Stimulated activated CD4-positive, alpha-beta T cell treated with anti-CD3 and anti-CD28 coated beads, Interleukin-1b, Interleukin-23, amount 100 ng/mL, for 1 hour (primary cell): ENCODE measurements at places on chromosomes 11 and 22.

GRCh38 chr11:95086151-95086550 lies 3.5 kb upstream of the ENDOD1 start:
- DNase-seq = no peak

DNA sequence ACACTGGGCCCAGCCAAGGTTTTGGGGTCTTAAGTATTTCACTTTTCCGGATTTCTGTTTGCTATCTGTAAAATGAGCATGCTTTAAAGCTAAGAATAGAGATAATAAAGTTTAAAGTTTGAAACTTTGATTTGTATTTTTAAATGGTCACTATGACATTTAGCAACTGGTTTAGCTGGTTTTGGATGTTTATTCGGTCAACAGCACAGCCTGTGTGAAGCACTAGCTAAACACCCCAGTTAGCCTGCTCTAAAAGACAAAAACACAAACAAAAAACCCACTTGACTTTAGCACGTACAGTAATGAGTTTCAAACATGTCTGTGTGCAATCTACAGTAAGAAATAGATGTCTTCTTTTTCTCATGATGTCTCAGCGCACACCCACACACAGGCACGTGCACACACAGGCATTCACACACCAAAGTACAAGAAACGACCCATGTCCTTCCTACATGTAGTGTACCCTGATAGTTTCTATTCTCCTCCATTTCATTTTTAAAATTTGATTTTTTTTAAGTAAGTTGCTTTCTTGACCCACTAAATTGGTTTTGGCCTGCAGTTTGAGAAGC lies 29.4 kb downstream of the SLC1A2 start:
- DNase-seq = no peak

DNA sequence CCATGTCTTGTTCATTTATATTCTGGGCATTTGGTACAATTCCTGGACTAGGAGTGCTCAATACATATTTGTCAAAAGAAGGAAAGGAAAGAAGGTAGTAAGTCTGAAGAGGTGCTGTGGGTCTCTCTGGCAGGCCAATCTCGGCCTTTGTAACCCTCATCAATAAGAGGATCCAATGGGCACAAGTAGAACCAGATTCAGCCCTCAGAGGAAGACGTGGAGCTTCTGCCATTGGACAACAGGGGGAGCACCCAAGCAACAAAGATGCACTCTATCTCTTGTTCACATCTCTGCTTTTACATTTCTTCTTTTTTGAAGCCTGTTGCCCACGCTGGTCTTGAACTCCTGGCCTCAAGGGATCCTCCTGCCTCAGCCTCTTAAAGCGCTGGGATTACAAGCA lies 2.2 kb upstream of the VPS11 start:
- no peak for DNase-seq

GRCh38 chr11:79744941-79745340 lies 304.1 kb upstream of the TENM4 start:
- no peak for DNase-seq

DNA sequence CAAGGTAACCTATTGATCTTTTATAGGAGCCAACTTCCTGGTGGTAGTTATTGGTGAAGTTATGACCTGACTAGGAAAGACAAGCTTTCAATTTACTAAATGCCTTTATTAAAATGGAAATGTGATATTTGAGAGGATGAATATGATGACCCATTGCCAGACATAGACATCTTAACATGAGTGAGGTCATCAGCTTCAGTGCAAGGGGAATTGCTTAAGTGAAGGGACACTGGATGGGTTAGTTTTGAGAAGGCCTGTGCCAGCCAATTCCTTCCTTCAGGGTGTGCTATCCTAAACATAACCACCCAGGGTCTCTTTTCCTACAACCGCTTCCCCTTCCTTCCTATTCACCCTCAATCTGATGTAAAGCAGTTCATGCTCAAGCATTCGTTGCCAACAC lies 21.5 kb downstream of the NAV2 start:
- DNase-seq = no peak

- no peak for DNase-seq
Measured at GRCh38 chr11:61152816-61153592, 8.2 kb downstream of the VPS37C start.

- no peak for DNase-seq
Measured at GRCh38 chr22:45136594-45136993, 27.1 kb upstream of the NUP50 start.

DNA sequence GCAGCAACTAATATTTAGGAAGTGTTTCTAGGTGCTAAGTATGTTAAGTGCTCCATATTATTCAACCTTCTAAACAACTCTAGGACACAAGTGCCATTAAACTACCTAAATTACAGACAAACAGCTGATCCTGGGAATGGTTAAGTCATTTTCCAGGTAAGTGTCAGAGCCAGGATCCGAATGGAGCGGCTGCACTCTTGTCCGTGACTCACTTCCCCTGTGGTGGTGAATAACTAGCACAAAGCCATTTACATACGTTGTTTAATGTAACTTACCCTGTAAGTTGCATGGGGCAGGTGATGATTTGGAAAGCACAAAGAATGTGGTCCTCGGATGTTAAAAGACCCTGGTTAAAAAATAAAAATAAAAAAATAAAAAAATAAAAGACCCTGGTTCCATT lies 8.8 kb upstream of the PRG2 start:
- DNase-seq = no peak

GRCh38 chr11:102047305-102047924 lies at the start of gene CFAP300:
CFAP300 (plus strand) TSS chr11:102047437; CDS start chr11:102047471, 34 bp downstream.
- DNase-seq = no peak

DNA sequence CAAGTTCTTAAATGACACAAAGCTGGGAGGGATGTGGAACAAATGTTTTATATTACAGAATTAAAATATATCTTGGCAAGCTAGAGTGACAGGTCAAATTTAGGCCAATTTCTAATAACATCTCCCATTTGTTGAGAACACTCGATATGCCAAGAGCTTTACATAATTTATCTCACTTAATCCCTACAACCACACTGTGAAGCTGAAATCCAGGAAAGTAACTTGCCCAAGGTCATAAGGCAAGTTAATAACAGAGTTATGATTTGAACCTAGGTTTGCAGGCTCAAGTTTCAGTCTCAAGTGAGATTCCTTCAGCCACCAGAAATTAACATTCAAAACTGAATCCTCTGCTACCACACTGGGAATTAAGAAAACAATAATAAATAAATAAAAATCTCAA lies 38.3 kb downstream of the RAB30 start:
- DNase-seq = no peak

DNA sequence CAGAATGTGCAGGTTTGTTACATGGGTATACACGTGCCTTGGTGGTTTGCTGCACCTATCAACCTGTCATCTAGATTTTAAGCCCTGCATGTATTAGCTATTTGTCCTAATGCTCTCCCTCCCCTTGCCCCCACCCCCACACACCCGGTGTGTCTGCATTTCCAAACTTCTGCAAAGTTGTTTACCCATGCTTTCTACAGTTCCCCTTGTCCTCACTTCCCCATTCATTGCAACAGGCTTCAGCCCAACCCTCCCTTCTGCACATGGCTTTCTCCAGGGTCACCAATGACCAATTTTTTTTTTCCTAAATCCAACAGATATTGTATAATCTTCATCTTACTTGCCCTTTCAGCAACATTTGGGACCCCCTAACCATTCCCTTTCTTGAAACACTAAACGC lies 32.0 kb upstream of the NUP50 start:
- no peak for DNase-seq

GRCh38 chr22:40493441-40493840 lies 123.0 kb downstream of the SGSM3 start:
- no peak for DNase-seq

DNA sequence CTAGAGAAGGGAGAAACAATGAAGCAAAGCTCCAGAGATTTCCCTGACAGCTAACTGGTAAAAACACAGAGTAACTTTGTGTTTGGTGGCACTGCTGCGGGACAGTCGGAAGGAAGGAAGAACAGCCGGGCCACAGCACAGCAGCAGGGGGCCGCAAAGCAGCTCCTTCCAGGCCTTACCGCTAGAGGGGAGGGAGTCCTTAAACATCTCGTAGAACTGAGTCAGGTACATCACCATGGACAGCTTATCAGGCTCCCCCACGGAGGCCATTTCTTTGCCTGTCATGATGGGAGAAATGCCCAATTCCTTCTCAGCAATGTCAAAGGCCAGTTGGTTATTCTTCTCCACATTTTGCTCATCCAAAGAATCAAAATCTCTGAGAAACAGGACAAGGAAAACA lies 114.6 kb upstream of the BID start:
- no peak for DNase-seq

DNA sequence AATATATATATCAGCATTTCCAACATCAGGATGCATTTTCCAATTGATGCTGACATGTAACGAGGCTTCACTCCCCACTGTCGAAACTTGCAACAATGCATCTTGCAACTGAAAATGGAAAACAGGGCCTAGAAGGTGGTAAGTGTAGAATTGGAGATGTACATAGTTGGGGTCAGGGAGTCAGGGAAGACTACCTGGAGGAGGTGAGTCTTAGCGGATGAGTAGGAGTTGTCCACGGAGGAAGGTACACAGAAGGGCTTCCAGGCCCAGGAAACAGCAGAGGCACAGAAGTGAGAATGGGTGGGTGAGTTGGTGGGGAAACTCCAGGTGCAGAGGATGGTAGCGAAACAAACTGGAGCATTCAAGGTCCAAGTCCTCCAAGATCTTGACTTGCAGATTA lies 2.0 kb upstream of the GRK2 start:
- no peak for DNase-seq

DNA sequence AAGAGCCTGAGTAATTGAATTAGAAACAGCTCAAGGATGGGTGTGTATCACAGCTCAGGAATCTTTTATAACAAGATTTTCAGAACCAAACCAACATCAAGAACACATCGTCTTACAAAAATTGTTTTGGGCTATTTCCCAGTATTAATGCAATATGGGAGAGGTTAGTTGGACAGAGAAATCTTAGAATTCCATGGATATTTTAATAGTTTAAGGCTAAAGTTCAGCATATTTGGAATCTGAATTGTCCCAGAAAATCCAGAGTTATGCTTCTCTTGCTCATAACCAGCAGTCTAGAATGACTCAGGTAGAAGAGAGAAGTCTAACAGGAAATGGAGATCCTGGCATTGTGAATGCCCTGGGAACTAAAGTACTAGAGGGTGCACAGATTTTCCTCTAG lies 74.6 kb downstream of the ADM start:
- DNase-seq = no peak

DNA sequence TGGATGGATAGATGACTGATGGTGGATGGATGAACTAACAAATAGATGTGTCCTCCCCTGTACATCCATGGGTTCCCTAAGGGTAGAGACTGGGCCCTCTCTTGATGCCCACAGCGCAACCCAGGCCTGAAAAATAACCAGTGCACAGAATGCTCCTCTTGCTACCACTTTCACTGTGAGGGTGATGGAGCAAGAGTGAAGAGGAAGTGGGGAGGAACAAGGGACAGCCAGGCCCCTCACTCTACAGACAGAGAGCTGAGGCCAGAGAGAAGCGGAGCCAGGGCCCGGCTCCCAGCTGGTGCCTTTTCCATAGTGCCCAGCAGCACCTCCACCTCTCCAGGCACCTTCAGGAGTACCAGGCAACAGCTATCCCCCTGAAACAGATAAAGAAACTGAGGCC lies 67.7 kb downstream of the THAP12 start:
- no peak for DNase-seq

GRCh38 chr11:34155057-34155756 lies 49.8 kb downstream of the NAT10 start:
- no peak for DNase-seq
